Heart right ventricle (tissue), 16 donors: ENCODE measurements at places on chromosomes 4 and X. TPM values are rescaled to one million over a fixed set of nuclear protein-coding genes. Genes with fewer than 3 reads are reported as not detected.

- peaks cover 14% of the 10 kb centered on the region for H3K27me3 ChIP-seq
- H3K4me1 ChIP-seq: peaks cover 22% of the 10 kb centered on the region
- no peak for DNase-seq
- no peak overlapping the region for H3K4me3 ChIP-seq
- no peaks in the 10 kb centered on the region for H3K36me3 ChIP-seq
Measured at GRCh38 chr4:86547140-86547539, 47.0 kb upstream of the PTPN13 start.

DNA sequence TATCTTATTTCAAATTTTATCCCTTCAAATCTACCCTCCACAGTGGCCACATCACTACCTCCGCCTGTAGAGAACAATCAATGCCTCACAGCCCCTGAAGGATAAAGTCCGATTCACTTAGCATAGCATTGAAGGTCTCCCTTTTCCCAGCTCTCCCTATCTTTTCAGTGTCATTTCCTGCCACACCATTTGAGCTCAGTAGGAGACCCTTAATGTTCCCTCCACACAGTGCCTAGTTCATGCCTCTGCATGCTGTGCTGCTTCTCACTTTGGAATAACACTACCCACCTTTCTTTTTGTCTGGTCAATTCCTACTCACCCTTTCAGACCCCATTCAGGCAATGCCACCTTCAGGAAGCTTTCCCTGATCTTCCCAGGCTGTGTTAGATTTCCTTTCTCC is 23.6 kb upstream of the SCOC start:
- no peaks in the 10 kb centered on the region for H3K4me1 ChIP-seq
- DNase-seq: no peak
- H3K27me3 ChIP-seq: no peaks in the 10 kb centered on the region
- no peaks in the 10 kb centered on the region for H3K36me3 ChIP-seq
- no peak overlapping the region for H3K4me3 ChIP-seq

DNA sequence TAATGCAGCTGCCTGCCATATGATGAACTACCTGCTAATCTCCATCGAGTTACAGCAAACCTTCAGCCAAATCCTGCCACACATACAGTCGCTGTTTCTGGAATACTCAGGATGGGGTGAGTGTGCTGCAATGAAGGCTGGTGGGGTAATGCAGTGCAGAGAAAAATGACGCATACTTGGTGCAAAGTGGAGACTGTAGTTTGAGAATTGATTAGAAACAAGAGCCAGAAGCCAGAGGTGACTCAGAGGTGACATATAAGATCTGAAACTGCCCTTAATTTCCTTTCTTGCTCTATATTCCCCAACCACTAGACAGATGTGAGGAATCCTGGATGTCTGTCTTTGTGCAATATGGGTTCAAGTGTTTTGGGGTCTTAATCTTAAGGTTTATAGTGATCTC is 22.0 kb downstream of the C4orf54 start:
- no peak for DNase-seq
- no peak overlapping the region for H3K27ac ChIP-seq
- no peaks in the 10 kb centered on the region for H3K4me1 ChIP-seq
- H3K4me3 ChIP-seq: no peak overlapping the region
- no peaks in the 10 kb centered on the region for H3K27me3 ChIP-seq

- H3K4me1 ChIP-seq: no peaks in the 10 kb centered on the region
- H3K27me3 ChIP-seq: no peaks in the 10 kb centered on the region
Measured at GRCh38 chr4:138450546-138451275, 208.6 kb upstream of the SLC7A11 start.

- no peak for DNase-seq
- no peaks in the 10 kb centered on the region for H3K36me3 ChIP-seq
- no peaks in the 10 kb centered on the region for H3K27me3 ChIP-seq
- no peak overlapping the region for H3K4me3 ChIP-seq
- no peak overlapping the region for H3K27ac ChIP-seq
Measured at GRCh38 chrX:110286106-110286505, 31.8 kb downstream of the AMMECR1 start.

ARX gene
- not detected for total RNA-seq

ZNF280C gene
- total RNA-seq: 1.7 TPM

RRH gene
- not detected for total RNA-seq

PAGE1 gene
- total RNA-seq: not detected
